ENCODE measurements at places on chromosomes 3 and 15. TPM values are rescaled to one million over a fixed set of nuclear protein-coding genes. Genes with fewer than 3 reads are reported as not detected.

The PAK6 gene
- total RNA-seq = 6.1 TPM

The TMOD2 gene
- 1.7 TPM for total RNA-seq

DNA sequence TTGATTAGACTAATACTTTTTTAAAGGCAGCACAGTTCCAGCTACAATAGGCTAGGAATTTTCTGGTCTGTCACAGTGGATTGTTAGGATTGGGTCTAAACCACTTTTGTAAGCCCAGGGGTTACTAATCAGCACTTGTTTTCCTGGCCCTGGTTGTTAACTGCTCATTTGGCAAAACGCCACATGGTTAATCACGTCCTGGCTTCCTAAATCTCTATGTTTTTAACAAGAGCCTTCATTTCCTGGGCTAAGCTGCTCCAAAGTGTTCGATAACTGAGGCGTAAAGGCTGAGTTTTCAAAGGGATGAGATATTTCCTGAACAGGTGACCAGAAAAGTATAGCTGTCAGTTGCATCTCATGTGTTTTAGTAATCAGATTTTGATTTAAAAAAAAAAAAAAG, 38.9 kb upstream of the CLRN1 start:
- DNase-seq = peak; percentile 93

GRCh38 chr15:79261836-79262235, 20.7 kb upstream of the ANKRD34C start:
- no peak for DNase-seq

GRCh38 chr3:61299343-61300005, 48.2 kb upstream of the FHIT start:
- peak; percentile 94 for DNase-seq

GRCh38 chr3:40737343-40737742, 212.6 kb downstream of the ZNF621 start:
- DNase-seq = no peak

GRCh38 chr3:160829486-160830009, 73.5 kb downstream of the PPM1L start:
- no peak for DNase-seq

GRCh38 chr3:64340641-64341101, 115.4 kb upstream of the PRICKLE2 start:
- peak; percentile 89 for DNase-seq
